Right atrium auricular region (tissue), 2 donors: ENCODE measurements at places on chromosomes 2 and 18. TPM values are rescaled to one million over a fixed set of nuclear protein-coding genes. Genes with fewer than 3 reads are reported as not detected.

DNA sequence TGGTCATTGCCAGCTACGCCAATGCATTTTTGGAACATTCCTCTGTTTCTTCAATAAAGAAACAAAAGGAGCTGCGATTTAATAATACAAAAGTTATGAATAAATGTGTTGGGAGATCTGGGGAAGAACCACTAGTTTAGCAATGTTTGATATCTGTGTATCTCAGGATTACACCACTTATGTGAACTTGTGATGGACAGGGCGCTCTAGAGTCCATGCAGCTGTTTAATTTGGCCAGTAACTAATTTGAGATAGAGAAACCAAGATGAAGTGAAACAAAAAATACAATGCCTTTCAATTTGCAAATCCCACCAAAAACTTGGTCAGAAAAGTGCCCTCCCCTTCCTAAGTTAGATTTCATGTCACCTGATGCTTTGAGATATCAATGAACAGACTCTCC is 6.8 kb upstream of the DCDC2C start:
- H3K4me3 ChIP-seq: no peak overlapping the region
- no peaks in the 10 kb centered on the region for H3K36me3 ChIP-seq
- no peaks in the 10 kb centered on the region for H3K27me3 ChIP-seq

The IL36B gene
- not detected for total RNA-seq

GRCh38 chr18:25225151-25225550 is 126.8 kb downstream of the ZNF521 start:
- H3K4me3 ChIP-seq: no peak overlapping the region
- peaks cover 34% of the 10 kb centered on the region for H3K4me1 ChIP-seq
- no peaks in the 10 kb centered on the region for H3K27me3 ChIP-seq
- H3K27ac ChIP-seq: no peak overlapping the region
- H3K36me3 ChIP-seq: peaks cover 21% of the 10 kb centered on the region

- no peaks in the 10 kb centered on the region for H3K4me1 ChIP-seq
- no peaks in the 10 kb centered on the region for H3K27me3 ChIP-seq
- no peak overlapping the region for H3K4me3 ChIP-seq
These were observed 44.3 kb downstream of the MYCN start for GRCh38 chr2:15984368-15985255.

GRCh38 chr2:240985881-240986786 is 12.3 kb upstream of the SNED1 start:
- no peak overlapping the region for H3K4me3 ChIP-seq
- DNase-seq: no peak
- no peaks in the 10 kb centered on the region for H3K27me3 ChIP-seq
- H3K4me1 ChIP-seq: no peaks in the 10 kb centered on the region
- H3K27ac ChIP-seq: no peak overlapping the region

DNA sequence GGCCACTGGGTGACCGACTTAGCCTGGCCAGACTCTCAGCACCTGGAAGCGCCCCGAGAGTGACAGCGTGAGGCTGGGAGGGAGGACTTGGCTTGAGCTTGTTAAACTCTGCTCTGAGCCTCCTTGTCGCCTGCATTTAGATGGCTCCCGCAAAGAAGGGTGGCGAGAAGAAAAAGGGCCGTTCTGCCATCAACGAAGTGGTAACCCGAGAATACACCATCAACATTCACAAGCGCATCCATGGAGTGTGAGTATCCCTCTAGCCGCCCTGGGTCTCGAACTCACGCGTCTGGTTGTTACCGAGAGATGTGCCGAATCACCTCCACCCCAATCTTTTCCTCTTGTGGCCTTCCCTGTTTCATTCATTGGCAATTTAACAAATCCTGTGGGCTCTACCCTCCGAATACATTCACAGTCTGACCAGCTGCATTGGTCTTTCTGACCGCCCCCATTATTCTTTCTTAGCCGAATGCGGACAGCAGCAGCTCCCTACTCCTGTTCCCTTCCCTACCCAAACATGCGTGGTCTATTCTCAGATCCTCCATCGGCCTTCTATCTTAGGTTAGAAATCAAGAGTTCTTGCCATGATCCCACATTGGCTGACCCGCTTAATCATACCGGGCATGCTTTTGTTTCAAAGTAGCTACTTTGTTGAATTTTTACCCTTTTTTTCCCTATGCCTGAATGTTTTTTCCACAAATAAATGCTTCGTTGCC is 631 bp downstream of the RPL31 start:
- no peaks in the 10 kb centered on the region for H3K27me3 ChIP-seq
- peaks cover 49% of the 10 kb centered on the region for H3K36me3 ChIP-seq
- peaks cover 25% of the 10 kb centered on the region for H3K4me1 ChIP-seq
- DNase-seq: no peak
- H3K27ac ChIP-seq: peak overlapping the region; percentile 86

The SCYGR4 gene
- total RNA-seq: not detected

DNA sequence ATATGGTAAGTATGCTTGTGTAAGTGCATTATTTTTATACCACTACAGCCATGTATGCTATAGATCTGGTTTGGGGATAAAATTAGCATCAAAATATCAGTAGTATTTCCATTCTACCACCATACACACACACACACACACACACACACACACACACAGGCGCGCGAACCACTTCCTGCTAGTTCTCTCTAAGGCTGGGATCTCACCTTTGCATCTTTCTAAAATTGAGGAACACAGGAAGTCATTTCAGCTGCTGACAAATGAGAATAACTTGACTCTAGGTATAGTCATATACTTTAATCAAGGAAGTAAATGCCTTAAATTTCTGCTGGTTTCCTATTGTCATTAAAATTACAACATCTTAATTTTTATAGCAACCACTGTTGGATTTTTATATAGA is 72.5 kb downstream of the RBM43 start:
- DNase-seq: no peak
- H3K4me3 ChIP-seq: no peak overlapping the region
- H3K36me3 ChIP-seq: no peaks in the 10 kb centered on the region

- no peak overlapping the region for H3K27ac ChIP-seq
- H3K27me3 ChIP-seq: no peaks in the 10 kb centered on the region
These were observed 60.7 kb downstream of the TET3 start for GRCh38 chr2:74045454-74045853.

DNA sequence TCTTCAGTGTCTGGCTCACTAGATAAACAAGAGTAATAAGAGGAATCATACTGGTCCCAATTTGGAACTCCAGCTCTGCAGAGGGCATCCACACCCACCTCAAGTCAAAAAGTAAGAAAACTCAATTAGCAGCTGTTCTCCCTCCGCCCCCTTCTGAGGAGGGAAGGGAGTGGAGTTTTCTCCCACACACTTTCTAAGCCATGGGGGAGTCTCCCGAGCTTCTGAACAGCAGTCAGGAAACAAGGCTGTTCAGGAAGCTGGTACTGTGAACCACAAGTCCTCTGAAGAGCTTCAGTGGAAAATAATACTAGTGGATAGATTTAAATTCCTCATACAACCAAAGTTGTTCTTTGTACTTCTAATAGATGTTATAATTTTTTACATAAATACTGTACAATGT is 32.9 kb upstream of the SPTBN1 start:
- DNase-seq: no peak
- H3K27me3 ChIP-seq: no peaks in the 10 kb centered on the region
- H3K36me3 ChIP-seq: no peaks in the 10 kb centered on the region
- no peak overlapping the region for H3K27ac ChIP-seq

GRCh38 chr2:129759472-129760010 is 219.9 kb upstream of the RAB6C start:
- H3K4me3 ChIP-seq: no peak overlapping the region
- H3K4me1 ChIP-seq: no peaks in the 10 kb centered on the region
- no peaks in the 10 kb centered on the region for H3K36me3 ChIP-seq
- H3K27me3 ChIP-seq: no peaks in the 10 kb centered on the region
- peak; percentile 13 for DNase-seq

DNA sequence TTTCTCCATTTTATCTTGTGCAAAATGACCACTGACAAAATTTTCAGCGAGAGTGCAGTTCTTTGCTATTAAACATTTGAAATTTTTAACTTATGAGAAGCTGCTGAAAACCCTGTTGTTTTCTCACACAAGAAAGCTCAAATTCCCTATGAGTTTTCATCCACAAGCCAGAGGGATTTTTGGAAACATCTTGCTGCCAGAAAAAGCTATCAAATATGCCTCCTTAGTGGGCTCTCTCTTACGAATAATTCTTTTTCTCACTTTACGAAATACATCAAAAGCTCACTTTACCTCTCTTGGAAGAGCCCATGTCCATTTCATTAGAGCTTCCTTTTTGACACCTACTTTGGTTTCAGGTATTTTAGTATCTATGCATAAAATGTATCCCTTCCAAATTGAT is 202.9 kb downstream of the KCNH7 start:
- H3K36me3 ChIP-seq: no peaks in the 10 kb centered on the region
- H3K4me1 ChIP-seq: no peaks in the 10 kb centered on the region

DNA sequence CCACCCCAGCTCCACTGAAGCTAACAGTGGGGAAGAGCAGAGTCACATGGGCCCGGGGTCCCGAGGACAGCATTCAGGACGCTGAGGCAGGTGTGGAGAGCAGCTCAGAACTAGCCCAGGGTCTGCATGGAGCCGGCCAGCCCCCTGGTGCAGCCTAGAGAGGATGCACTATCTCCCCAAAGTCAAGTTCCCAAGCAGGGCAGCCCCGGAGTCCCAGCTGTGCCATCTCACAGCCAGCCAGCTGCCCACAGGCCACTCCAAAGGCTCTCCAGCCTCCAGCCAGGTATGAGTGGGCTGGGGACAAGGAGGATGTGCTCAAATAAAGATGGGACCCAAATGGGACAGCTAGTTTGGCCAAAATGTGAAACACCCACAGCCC is 41.0 kb downstream of the BIN1 start:
- H3K27me3 ChIP-seq: no peaks in the 10 kb centered on the region
- DNase-seq: no peak
- H3K4me3 ChIP-seq: no peak overlapping the region
- no peaks in the 10 kb centered on the region for H3K36me3 ChIP-seq

The COL4A4 gene
- total RNA-seq: 3.8 TPM

DNA sequence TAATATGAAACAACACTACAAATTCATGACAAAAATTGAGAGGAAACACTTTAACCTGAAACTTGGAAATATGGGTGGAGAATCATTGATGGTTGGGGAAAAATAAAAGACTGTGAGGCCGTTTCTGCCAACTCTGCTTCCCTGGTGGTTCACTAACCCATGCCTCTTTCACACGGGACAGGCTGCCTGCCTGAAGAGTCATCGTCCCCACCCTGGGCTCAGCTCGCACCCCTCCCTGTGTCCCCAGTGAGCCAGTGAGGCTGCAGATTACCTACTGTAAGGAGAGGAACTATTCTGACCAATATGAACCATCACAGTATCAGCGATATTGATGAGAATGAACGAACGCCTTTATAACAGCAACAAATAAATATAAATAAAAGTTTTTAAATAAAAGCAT is 357.8 kb upstream of the CDH20 start:
- H3K27ac ChIP-seq: no peak overlapping the region
- DNase-seq: no peak
- H3K36me3 ChIP-seq: no peaks in the 10 kb centered on the region
- no peak overlapping the region for H3K4me3 ChIP-seq

The PLEKHH2 gene
- 4.7 TPM for total RNA-seq

- H3K27ac ChIP-seq: no peak overlapping the region
- H3K4me1 ChIP-seq: no peaks in the 10 kb centered on the region
- no peak overlapping the region for H3K4me3 ChIP-seq
- H3K36me3 ChIP-seq: no peaks in the 10 kb centered on the region
- DNase-seq: no peak
- H3K27me3 ChIP-seq: no peaks in the 10 kb centered on the region
These were observed 127.4 kb downstream of the RTTN start for GRCh38 chr18:70078106-70078505.

The RAB6D gene
- not detected for total RNA-seq

The FBXO36 gene
- 1.3 TPM for total RNA-seq

The PLCD4 gene
- 0.70 TPM for total RNA-seq

DNA sequence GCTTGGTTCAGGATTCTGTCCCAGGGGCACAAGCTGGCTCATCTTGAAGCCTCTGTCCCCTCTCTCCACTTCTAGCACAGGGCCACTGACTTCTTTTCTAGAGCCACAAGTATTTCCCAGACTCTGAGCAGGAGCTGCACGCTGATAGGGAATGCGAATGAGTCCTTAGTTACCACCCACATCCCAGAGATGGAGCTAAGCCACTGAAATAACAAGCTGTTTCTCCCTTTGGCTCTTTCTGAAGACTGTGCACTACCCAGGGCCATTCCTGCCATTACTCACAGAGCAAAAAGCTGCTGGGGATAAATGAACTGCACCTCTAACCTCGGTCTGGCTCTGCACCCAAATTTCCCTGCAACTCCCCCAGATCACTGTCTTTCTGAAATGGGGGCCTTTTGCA is 70.6 kb downstream of the TSN start:
- no peak overlapping the region for H3K4me3 ChIP-seq
- DNase-seq: no peak
- H3K4me1 ChIP-seq: no peaks in the 10 kb centered on the region
- no peaks in the 10 kb centered on the region for H3K36me3 ChIP-seq
- H3K27me3 ChIP-seq: no peaks in the 10 kb centered on the region
- no peak overlapping the region for H3K27ac ChIP-seq

The CDK15 gene
- total RNA-seq: not detected

- no peak for DNase-seq
- no peak overlapping the region for H3K4me3 ChIP-seq
- no peaks in the 10 kb centered on the region for H3K36me3 ChIP-seq
- H3K27me3 ChIP-seq: no peaks in the 10 kb centered on the region
These were observed 188.2 kb downstream of the LDLRAD4 start for GRCh38 chr18:13406736-13407135.

DNA sequence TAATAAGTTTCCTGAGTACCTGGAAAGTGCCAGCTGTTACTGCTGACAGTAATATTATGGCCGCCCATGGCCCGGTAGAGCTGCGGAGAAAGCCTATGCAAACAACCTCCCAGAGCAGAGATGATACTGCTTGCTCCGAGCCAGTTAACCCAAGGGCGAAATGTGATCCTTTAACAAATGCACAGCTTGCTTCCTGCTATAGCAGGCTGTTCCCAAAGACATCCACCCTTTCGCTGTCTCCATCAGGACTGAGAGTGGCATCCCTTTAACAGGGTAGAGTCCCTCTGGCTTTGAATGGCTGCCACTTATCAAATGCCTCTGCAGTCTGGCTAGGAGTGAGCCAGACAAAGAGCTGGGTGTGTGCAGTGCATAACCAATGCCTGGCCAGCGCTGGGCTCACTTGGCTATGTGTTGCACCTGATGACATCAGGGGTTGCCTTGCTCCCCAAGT is 69.7 kb upstream of the DAPL1 start:
- no peaks in the 10 kb centered on the region for H3K36me3 ChIP-seq
- no peak overlapping the region for H3K4me3 ChIP-seq
- no peak for DNase-seq
- H3K4me1 ChIP-seq: no peaks in the 10 kb centered on the region
- H3K27me3 ChIP-seq: no peaks in the 10 kb centered on the region

DNA sequence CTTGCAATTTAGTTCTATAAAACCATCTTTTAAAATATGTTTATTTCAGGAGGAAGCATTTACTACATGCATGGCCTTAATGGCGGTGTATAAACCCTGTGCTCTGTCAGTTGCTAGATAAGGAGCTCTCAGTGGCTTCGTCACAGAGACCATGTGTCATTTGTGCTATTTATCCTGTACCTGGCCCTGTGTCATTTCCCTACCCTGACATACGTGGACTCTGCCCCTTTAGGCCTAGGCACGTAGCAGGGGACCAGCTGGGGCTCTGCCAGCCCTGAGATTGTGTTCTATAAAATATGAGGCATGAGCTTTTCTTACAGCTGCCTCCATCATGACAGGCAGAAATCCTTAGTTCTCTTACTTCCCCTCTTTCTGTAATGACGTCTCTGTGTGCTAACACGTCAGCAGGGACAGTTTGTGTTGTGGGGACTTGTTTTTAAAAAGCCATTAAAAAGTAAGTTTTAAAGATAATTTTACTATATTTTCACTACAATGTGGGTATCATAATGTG is 88.0 kb downstream of the ITGB1BP1 start:
- no peak for DNase-seq
- peaks cover 24% of the 10 kb centered on the region for H3K4me1 ChIP-seq
- H3K27me3 ChIP-seq: no peaks in the 10 kb centered on the region
- H3K4me3 ChIP-seq: no peak overlapping the region
